ENCODE measurements at places on chromosomes 3 and 15.
A peak's percentile ranks its signal among the peaks of the same experiment; 100 is the strongest.

- DNase-seq, result no peak
Measured at GRCh38 chr3:128073807-128074206, 21.6 kb downstream of the SEC61A1 start.

GRCh38 chr3:127374086-127375010 is 86.5 kb upstream of the PRR20G start:
- peak; percentile 13 for DNase-seq

- DNase-seq, result no peak
Measured at GRCh38 chr15:24763891-24764290, 88.3 kb downstream of the NPAP1 start.

GRCh38 chr3:40456279-40456939 is 730 bp upstream of the RPL14 start:
- DNase-seq, result no peak

DNA sequence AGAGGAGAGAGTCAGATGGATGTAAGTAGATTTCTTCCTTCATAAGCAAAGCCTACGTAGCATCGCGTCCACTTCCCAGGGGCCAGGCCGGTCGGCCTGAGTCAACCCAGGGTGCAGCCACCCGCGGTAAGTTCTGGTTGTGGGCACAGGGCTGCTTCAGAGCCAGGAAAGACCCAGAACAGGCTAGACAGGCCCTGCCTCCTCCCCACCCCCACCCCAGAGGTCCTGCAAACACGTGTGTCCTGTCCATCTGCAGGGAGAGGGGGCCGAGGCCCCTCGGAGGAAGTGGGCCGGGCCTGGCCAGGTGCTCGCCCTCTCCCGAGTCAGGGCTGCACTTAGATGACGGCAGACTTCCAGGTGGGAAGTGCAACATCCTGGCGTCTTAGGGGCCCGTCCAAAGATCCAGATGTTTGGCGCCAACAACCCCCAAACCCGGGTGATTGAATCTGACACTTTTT is 100.8 kb upstream of the ALDH1A3 start:
- no peak for DNase-seq

- DNase-seq, result no peak
Measured at GRCh38 chr3:151925419-151925818, 52.0 kb downstream of the SUCNR1 start.

GRCh38 chr3:160472344-160472743 is 22.8 kb upstream of the TRIM59 start:
- DNase-seq, result no peak
